ENCODE measurements at places on chromosomes 4 and X. TPM values are rescaled to one million over a fixed set of nuclear protein-coding genes. Genes with fewer than 3 reads are reported as not detected.

Gene RRH
- 0.47 TPM for total RNA-seq

Gene HS6ST2
- total RNA-seq: 5.4 TPM

DNA sequence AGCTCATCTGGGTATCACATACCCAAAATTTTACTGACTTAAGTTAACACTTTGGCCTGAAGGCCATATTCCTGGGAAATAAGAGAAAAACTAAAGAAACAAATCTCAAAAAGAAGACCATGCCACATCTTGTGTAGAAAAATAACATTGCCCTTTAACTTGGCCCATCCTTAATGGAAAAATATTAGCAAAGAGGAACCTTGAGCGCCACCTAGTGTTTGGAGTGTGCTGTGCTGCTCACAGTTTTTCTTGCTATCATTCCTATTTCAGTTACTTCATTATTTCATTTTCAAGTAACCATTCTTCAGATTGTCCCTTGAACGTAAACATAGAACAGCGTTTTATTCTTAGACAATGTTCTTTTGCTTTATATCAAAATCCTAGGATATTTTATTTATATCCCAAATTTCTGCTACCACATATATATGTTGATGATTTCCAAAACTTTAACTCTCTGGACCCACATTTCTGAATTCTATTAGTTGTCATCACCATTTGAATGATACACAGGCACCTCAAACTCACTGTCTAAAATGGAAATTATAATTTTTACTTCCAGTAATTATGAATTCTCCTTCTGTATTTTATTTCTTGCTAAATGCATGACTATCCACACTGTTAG lies 999.0 kb upstream of the ADGRL3 start:
- no peak overlapping the region for H3K4me3 ChIP-seq
- no peaks in the 10 kb centered on the region for H3K4me1 ChIP-seq
- H3K36me3 ChIP-seq: no peaks in the 10 kb centered on the region
- H3K27ac ChIP-seq: no peak overlapping the region
- no peaks in the 10 kb centered on the region for H3K27me3 ChIP-seq

Gene INPP4B
- total RNA-seq: 17.5 TPM

Gene LPAR4
- 7.1 TPM for total RNA-seq

All from A673 (cell line).